ENCODE measurements at places on chromosomes 16 and 17.

DNA sequence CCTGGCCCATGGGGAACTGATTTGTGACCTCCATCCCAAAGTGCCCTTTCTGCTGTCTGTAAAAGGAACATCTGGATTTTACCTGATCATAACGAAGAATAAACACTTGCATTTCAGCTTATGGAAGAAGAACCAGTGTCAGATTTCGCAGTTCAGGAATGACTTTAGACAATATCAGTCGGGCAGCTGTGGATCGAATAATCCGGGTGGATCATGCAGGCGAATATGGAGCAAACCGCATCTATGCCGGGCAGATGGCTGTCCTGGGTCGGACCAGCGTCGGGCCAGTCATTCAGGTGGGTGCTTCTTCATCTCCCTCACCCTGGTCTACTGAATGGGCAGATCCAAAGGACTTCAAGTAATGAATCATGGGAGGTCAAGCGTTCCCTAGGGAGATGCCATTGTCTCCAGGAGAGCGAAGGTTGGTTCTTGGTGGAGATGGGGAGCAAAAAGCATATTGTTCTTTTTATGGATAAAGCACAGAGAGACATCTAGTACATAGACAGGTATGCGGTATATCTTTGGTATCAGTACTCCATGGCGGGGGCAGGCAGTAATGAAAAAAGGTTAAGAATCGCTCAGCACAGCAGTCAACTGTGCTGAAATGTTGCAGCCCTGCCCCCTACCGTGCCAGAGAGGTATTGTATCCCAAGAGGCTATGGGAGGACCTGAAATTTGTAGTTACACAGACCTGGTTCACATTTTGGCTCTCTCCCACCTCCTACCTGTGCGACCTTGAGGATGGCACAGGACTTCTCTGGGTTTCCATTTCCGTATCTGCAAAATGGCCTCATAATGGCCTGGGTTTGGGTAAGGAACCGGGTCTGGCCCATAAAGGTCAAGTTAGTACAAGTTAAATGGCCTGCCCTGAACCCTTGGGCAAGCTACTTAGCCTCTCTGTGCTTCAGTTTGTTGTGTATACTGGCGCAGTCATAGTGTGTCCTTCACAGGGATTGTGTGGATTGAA lies 4.7 kb downstream of the COQ7 start:
- no peak for DNase-seq

DNA sequence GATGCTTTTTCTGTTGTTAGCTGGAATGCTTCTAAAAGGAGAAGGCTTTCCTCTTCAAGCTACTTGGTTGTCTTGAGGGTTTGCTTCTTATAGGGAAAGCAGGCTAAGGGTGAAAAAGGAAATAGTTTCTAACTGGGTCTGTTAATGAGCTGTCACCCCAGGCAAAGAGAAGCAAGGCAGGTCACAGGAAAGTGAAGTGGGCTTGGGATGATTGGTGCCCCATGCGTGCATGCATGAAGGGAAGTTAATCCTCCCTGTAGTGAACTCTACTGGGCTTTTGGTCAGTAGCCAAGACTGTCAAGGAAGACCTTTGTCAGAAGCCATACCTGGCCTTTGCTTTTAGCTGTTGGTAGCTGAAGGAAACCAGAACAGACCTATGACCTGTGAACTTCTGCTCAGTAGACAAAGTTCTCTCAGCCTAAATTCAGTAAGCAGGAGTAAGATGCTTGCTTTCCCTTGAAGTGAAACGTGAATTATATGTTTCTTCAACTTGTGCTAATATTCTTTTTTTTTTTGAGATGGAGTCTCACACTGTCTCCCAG lies 16.5 kb downstream of the TENT4B start:
- DNase-seq: no peak

GRCh38 chr17:77867308-77867781 lies 91.2 kb upstream of the TNRC6C start:
- DNase-seq: no peak

- DNase-seq: no peak
Measured at GRCh38 chr16:87757841-87758426, 7.9 kb downstream of the KLHDC4 start.

DNA sequence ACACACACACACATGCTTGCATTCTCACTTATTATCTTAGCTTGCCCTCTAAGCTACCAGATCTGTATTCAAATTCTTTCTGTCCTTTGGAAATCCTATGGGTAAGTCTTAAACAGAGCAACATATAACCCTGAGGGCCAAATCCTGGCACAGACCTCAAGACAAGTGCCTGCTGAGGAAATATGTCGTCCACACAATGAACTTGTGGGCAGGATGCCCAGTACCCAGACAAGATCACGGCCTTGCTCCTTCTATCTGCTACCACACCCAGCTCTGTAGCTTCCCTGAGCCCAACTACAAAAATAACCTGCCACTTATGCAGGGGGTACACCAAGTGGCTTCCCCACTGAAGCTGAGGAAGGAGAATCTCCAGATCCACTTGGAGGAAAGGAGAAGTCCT lies 37.3 kb upstream of the FA2H start:
- no peak for DNase-seq

DNA sequence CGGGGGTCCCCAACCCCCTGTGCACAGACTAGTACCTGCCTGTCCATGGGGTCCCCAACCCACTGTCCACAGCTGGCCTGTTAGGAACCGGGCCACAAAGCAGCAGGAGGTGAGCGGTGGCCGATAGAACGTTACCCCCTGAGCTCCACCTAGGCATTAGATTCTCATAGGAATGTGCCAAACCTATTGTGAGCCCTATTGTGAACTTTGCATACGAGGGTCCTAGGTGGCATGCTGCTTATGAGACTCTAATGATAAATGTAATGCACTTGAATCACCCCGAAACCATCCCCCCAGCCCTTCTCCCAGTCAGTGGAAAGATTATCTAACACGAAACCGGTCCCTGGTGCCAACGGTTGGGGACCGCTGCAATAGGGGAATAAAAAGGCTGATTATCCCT lies 1.5 kb downstream of the REXO5 start:
- no peak for DNase-seq

DNA sequence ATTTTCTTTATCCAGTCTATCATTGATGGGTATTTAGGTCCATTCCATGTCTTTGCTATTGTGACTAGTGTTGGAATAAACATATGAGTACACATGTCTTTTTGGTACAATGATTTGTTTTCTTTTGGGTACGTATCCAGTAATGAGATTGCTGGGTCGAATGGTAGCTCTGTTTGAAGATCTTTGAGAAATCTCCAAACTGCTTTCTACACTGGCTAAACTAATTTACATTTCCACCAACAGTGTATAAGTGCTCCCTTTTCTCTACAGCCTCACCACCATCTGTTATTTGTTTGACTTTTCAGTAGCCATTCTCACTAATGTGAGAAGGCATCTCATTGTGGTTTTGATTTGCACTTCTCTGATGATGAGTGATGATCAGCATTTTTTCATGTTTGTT lies 103.7 kb downstream of the GOSR1 start:
- no peak for DNase-seq

DNA sequence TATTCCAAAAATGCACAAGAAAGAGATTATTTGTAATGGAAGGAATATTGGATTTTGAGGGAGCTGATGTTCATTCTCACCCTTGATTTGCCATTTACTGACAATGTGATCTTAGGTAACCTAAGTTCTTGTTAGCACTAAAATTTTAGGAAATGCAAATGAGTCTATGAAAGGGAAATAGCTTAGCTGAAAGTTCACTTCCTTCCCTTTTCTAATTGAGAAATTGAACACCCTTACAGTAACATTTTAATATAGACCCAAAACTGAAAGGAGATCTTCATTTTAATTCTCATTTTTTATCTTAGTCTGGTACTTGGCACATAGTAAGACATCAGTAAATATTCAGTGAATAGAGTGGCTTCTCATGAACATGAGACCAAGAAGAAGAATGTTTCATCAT lies 10.9 kb upstream of the WSB1 start:
- no peak for DNase-seq

- DNase-seq: no peak
Measured at GRCh38 chr17:27569257-27569722, 61.7 kb upstream of the LGALS9 start.

DNA sequence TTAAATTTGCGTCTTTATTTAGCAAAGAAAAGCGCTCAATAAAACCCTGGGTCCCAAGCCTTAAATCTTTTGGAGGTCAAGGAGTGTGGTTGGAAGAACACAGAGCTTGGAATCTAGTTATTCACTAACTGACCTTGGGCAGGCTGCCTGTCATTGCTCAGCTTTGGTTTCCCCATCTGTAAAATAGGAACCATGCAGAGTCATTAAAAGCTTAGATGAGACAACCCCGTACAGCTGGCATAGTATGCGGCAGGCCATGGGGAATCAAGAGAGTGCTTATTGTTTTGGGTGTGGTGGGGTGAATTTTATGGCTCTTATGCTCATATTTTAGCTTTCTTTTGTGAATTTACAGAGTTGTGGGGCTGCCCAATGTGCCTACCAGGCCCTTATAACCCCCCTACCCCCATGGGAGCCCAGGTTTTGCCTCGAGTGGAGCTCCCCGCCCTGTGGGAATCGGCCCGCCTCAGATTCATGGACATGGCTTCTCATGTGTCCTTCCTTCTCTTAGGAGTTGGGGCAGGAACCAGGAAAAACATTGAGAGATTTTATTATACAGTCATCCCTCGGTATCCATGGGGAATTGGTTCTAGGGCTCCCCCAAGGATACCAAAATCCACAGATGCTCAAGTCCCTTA lies 113.5 kb downstream of the CLEC16A start:
- no peak for DNase-seq

GRCh38 chr17:65081439-65081838 lies 24.9 kb upstream of the GNA13 start:
- no peak for DNase-seq

- no peak for DNase-seq
Measured at GRCh38 chr16:61726125-61726524, 310.1 kb downstream of the CDH8 start.

- peak; percentile 15 for DNase-seq
Measured at GRCh38 chr17:21194226-21194625, 19.7 kb downstream of the TMEM11 start.

DNA sequence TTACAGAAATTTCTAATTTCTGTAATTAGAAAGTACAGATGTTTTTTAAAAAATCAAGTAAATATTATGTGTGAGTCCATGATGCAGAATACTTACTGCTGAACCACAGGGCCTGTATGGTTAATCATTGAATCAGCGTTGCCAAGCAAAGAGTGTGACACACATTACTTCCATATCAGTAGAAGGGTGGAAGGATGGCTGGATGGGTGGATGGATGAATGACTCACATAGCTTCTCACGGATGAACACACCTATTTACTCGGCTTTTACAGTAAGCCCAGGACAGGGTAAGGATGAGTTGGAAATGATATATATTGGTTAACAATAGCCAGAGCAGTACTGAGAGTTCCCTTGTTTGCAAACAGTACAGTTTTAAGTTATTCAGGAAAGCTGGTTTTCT lies 495.9 kb upstream of the RBFOX1 start:
- DNase-seq: no peak

DNA sequence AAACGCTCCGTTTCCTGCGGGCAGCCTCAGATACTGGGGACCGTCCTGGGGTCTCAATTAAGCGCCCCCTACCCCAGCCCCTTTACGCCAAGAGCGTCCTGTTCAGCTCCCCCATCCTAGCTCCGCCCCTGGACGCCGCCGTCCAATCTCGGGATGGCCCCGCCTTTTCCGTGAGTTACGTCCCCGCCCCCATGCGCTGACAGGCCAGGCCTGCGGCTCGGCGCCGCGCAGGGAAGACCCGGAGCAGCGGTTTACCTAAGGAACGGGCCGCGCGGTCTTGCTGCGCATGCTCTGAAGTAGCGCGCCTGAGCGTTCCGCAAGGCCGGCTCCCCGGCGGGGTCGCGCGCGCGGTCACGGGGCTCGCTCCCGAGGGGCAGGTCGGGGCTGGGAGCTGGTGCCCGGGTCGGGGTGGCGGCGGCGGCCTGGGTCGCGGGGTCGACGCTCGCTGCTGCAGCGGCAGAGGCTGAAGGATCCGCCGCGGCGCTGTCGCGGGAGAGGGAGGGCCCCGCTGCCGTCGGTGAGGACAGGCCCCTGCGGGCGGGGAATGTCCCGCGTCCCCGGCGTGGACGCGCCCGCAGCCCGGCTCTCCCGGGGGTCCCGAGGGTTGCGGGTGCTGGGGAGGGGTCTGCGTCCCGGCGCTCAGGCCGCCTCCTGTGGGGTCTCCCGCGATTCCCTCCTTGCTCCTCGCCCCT lies at the start of gene FLYWCH1:
TSS of gene FLYWCH1 (plus strand) at position 294 of the 692 bp plus-strand sequence. CDS start 17,755 bp downstream, outside the sequence.
- DNase-seq: peak; percentile 98

DNA sequence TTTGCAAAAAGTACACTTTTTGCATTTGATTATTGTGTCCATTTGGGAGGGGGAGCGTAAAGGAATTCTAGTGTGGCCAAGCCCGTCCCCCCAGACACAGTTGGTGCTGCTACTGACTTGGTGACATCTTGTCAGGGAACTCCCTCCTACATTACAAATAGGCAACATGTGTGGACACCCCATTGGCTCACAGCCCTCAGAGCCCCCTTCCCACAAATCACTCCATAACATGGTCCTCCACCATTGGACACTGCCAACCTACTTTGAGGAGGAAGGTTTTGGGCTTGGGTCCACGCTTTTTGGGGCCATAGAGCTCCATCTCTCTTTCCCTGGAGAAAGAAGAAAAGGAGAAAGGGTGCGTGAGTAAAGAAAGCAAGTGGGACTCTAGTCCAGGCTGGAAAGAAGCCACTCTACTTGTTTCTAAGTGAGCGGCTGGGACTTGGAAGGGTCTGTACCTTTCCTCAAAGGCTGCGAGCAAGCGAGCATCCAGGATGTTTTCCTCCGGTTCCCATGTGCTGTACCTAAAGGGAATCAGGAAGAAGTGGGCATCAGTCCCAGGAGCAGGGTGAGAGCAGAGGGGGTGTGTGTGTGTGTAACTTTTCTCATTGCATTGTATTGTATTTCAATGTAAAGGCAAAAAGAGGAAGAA lies 958 bp downstream of the CBX8 start:
- DNase-seq: no peak

DNA sequence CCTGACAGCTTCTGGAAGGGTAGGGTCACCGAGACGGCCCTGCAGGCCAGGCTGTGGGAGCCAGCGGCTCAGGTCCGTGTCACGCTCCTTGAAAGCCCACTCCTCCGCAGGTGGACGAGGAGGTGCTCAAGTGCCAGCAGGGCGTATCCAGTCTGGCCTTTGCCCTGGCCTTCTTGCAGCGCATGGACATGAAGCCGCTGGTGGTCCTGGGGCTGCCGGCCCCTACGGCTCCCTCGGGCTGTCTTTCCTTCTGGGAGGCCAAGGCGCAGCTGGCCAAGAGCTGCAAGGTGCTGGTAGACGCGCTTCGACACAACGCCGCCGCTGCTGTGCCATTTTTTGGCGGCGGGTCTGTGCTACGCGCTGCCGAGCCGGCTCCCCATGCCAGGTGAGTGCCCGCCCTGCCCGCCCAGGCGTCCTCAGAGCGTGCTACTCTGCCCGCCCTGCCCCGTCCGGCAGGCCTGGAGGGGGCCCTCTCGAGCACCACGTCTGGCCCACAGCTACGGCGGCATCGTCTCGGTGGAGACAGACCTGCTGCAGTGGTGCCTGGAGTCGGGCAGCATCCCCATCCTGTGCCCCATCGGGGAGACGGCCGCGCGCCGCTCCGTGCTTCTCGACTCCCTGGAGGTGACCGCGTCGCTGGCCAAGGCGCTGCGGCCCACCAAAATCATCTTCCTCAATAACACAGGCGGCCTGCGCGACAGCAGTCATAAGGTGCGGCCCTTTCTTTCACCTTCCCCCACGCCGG lies 1.3 kb downstream of the NAGS start:
- DNase-seq: no peak
